ENCODE measurements at places on chromosomes 6 and 20.

GRCh38 chr6:19833947-19834346 lies 3.2 kb upstream of the ID4 start:
- DNase-seq = no peak

DNA sequence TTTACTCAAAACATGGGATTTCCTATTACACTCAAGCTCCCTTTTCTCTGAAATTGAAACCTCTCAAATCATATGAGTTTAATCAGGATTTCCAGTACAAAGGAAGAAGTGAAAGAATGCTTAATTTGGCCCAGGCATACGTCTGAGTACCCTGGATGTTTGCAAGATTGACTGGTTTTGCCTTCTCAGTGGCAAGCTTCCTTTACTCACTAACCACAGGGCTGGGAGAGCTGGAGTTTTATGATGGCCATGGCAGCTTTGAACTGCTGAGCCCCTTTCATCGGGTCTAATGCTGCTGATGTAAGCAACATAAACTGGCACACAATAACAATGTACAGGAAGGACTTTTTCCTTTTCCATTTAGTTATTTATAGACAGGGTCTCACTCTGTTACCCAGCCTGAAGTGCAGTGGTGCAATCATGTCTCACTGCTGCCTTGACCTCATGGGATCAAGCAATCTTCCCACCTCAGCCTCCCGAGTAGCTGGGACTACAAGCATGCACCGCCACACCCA lies 194.8 kb downstream of the SLC35F1 start:
- DNase-seq = no peak

DNA sequence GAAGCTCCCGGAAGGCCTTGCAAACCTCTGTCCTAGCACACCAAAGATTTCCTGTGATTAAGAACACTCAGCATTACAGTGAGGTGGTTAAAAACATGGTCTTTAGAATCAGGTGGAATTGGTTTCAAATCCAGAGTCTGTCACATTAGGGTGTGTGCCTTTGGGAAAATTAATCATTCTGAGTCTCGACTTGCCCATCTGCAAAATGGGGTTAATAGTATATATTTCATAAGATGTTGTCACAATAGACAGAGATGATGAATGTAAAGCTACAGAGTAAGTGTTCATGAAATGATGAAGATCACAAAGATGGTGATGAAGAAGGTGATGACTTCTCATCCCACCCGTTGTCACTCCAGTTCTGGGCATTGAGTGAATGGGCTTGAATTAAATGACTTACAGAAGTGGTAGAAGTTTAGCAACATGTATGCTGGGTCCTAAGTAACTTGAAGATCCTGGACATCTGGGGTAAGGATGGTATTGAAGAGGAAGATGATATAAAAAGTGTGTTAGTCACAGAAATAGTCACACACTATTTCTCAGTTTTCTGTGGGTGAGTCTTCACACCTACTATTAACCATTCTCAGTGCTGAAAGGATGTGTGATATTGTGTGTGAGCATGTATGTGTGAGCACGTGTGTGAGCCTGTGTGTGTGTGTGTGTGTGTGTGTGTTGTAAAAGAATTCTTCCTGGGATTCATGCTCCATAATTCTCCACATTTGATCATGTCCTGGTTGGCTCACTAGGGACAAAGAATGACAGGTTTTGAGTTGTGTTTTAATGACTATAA lies 28.0 kb upstream of the NEDD9 start:
- no peak for DNase-seq

GRCh38 chr20:37131486-37131885 lies 35.7 kb upstream of the RBL1 start:
- no peak for DNase-seq

GRCh38 chr6:157715728-157716164 lies 107.3 kb upstream of the SNX9 start:
- no peak for DNase-seq

DNA sequence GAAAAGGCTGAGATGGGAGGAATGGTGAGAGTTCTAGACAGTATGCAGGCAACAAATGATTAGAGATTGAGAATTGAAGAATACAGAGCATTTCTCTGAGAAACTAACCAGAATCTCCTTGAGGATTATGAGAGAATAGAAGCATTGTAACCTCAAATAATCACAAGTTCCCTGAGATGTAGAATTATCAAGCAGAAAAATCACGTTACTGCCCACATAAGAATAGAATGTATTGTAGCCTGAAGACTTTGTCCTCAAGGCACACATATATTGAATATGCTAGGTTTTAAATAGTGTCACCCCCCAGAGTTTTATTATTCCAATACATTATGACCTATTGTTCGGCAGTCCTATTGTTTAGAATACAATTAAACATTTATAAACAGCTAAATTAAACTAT lies 57.2 kb downstream of the CNKSR3 start:
- DNase-seq = no peak

- no peak for DNase-seq
These were observed 414 bp downstream of the SIM1 start for GRCh38 chr6:100464162-100464851.

Data from stimulated activated CD4-positive, alpha-beta T cell treated with anti-CD3 and anti-CD28 coated beads, Interleukin-2, amount 100 ng/mL, for 48 hours (primary cell).